ENCODE measurements at places on chromosomes 6 and 20.

GRCh38 chr6:16097382-16098171 lies 31.3 kb upstream of the MYLIP start:
- DNase-seq: no peak

- DNase-seq: no peak
Measured at GRCh38 chr6:151012321-151013294, 147.1 kb downstream of the MTHFD1L start.

DNA sequence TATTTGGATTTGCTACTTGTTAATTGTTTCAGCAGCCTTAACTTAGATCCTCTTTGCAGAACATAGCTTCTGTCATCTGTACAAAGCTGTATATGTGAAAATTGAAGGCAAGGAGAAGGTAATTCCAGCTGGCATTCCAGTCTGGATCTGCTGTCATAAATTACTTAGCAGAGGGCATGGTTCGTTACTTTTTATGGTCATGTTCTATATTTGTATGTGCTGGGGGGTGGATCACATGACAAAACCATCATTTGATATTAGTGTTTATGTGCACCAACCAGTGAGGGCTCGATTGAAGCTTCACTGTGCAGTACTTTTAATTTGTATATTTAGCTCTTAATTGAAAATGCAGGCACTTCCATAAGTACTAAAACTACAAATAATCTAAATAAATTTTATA lies 80.2 kb downstream of the CAP2 start:
- DNase-seq: no peak

- no peak for DNase-seq
Measured at GRCh38 chr6:51949526-51949925, 137.9 kb downstream of the PKHD1 start.

GRCh38 chr20:59438201-59438600 lies 137.8 kb downstream of the EDN3 start:
- DNase-seq: no peak

DNA sequence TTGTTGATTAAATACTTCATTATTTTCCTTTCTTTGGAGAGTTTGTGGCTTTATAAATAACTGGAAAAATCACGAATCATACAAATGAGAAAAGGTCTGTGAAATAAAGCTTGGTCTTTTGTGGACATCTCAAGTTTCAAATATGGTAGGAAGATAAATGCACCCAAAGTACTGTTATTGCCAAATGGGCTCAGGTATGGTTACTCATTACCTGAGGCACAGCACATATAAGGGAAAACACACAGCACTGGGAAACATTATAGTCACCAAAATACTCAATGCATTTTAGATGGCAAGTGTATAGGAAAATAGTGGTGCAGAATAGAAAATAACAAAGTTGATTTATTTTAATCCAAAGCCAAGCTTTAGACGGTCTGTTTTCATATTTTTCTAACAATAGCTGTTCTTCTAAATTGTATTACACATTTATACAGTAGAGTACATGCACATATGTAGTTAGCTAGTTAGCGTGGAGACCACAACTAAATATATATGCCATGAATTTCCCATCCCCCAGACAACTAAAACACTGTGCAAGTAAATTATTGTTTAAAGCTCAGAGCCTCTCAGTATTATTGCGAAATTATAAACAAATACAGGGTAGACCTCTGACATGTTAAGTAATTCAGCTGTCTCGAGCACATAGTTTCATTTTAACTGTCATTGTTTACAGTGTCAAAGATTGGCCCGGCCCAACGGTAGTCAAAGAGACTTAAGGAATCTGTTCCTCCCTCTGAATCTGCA lies 336.0 kb downstream of the SYNE1 start:
- no peak for DNase-seq

- DNase-seq: no peak
Measured at GRCh38 chr6:134035823-134036296, 16.6 kb downstream of the SLC2A12 start.

DNA sequence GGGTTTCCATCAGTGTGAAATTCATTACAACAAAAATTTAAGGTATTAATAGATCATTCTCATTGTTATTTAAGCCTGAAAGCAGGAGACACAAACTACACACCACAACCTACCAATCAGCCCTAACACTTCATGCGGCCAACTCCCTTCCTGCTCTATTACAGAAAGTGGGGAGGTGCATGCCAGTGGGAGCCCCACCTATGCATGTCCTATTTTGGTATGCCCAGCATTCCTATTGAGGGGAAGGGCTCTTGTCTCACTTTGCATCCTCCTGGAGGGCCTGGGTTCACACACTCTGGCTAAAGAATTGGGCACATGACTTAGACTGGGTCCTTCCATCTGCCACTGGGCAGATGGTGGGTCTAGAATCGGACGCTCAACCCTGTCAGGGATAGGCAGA lies 450.0 kb downstream of the PTPRT start:
- DNase-seq: no peak

- DNase-seq: no peak
Measured at GRCh38 chr6:17705428-17705777, 1.3 kb downstream of the NUP153 start.

DNA sequence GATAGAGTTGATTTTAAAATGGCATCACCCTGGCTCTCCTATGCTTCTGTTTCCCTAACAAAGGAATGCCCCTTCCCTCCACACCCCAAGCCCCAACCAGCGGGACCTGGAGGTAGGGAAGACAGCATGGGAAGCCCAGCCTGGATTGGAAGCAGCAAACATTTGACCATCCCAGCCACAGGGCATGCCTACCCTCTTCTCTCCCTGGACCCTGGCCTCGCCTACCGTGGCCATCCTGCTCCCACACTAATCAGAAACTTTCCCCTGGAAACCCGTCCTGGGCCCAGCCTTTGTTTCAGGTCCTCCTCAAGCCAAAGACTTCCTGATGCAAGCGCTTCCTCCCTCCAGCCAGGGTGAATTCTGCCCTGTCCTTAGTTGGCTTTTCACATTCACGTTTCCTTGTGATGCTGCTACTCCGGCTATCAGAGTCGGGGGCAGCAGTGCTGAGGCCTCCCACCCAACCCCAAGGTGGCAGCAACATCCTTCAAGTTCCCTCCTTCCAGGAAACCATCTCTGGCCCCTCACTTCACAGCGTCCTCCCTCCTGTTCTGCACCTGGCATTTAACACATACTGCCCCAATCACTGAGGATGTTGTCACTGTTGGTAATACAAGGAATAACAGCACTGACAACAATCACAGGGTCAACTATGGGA lies 18.2 kb upstream of the ANGPT4 start:
- DNase-seq: no peak

DNA sequence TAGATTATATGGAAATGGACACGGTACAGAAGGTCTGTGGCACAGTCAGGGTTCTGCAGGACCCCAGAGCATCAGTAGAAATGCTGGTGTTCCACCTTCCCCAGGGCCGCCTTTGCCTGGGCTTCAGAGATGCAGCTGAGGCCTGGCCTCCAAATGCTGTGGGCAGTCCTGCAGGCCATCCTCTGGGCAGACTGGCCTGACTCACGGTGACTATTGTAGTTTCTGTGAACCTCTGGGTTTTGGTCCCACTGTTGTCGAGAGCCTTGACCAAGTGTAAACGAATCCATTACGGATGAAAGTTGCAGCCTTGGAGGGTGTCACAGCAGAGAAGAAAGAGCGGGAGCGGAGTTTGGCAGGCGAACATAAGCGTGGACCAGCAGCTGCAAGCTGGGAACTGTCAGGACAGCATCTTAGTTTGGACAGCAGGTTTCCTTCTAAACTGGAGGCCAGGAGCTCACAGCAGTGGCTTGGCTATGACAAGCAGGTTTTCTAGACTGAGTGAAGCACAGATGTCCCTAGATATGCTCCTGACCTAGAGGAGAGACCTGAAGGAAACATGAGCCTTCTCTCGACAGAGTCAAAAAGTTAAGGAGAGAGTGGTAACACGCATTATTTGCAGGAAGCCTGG lies 46.2 kb upstream of the BCLAF1 start:
- no peak for DNase-seq

DNA sequence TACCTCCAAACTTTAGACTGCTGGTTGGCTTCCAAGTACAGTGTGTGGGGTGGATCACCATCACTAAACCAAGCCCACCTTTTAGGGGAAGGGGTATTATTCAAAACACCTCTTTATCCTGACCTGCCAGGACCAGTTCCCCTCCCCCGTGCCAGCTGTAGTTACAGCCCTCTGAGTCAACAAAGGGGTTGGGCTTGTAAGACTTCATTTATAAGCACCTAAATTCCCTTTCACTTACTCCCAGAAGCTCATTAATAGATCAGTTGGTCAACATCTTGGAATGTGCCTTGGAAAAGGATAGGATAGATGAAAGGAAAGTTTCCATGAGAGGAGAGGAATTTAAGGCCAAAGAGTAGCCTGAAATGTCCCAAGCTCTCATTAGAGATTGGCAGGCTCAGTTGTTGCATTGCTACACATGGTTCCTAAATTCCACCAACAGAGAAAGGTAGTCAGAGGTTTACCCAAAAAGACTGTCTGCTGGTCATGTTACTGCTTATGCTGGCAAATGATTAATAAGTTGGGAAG lies 59.2 kb downstream of the TNFAIP3 start:
- no peak for DNase-seq

DNA sequence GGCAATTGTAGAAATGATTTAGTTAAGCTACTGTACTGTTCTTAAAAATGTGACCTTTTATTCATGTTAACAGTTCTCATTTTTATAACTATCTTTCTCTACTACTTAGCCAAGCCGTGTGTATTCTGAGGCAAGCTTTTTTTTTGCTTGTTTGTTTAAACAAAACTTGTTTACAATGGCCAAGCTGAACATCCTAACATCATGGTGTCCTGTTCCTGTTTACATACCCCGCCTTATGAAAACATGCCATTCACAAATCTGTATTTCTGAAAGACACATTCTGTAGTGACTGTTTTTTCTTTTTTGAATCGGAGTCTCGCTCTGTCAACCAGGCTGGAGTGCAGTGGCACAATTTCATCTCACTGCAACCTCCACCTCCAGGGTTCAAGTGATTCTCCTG lies 140.9 kb downstream of the NCOA3 start:
- DNase-seq: no peak

DNA sequence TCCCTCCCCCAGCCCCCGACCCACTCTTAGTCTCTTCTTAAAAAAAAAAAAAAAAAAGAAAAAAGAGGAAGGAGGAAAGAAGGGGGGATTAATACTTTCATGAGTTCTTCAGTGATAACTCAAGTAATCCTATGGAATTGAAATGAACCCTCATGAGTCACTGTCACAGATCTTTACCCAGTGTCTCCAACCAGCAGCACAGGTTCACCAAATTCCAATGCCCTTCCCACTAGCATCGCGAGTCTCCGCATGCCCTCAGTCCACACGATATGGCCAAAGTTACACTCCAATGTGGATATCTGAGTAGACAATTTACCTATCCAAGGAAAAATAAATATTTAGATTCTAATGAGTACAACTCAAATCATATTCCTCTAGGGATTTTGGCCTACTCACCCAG lies 74.5 kb downstream of the MDN1 start:
- DNase-seq: no peak

- DNase-seq: no peak
Measured at GRCh38 chr6:116409756-116410155, 39.0 kb downstream of the DSE start.

DNA sequence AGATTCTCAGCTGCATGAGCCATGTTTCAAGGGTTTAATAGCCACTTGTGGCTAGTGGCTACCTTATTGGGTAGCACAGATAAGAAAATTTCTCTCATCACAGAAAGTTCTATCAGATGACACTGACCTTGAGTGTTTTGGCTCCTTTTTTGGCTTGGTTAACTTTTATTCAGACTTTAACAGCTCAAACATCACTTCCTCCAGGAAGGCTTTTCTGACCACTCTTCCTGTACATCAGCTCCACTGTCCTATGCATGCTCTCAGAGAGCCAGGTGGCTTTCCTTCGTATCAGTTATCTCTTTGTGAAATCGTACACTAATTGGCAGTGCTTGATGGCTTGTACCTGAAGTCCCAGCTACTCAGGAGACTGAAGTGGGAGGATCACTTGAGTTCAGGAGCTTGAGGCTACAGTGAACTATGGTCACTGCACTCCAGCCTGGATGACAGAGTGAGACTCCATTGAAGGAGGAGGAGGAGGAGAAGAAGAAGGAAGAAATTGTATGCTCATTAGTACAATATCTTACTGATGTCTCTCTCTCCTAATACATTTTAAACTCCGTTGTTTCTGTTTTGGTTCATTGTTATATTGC lies 10.7 kb downstream of the MAFB start:
- DNase-seq: no peak

DNA sequence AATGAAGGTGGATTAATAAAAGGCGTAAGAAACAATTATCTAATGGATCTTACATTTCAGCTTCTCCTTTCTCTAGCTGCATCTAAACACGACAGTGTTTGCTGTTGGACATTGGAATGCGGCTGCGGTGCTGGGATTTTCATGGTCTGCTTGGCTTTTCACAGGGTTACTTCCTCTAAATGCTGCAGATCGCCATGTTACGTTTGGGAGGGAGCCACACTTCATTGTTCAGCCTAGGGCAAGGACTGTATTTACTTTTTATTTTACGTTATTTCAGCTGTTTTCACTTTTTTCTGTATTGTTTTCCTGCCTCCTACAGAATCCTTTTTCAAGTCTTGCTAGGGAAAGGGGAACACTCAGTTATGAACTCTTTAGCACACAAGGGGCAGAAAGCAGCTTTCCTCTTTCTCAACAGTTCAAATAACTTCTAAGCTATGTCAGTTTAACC lies 97.9 kb upstream of the MTHFD1L start:
- DNase-seq: no peak

DNA sequence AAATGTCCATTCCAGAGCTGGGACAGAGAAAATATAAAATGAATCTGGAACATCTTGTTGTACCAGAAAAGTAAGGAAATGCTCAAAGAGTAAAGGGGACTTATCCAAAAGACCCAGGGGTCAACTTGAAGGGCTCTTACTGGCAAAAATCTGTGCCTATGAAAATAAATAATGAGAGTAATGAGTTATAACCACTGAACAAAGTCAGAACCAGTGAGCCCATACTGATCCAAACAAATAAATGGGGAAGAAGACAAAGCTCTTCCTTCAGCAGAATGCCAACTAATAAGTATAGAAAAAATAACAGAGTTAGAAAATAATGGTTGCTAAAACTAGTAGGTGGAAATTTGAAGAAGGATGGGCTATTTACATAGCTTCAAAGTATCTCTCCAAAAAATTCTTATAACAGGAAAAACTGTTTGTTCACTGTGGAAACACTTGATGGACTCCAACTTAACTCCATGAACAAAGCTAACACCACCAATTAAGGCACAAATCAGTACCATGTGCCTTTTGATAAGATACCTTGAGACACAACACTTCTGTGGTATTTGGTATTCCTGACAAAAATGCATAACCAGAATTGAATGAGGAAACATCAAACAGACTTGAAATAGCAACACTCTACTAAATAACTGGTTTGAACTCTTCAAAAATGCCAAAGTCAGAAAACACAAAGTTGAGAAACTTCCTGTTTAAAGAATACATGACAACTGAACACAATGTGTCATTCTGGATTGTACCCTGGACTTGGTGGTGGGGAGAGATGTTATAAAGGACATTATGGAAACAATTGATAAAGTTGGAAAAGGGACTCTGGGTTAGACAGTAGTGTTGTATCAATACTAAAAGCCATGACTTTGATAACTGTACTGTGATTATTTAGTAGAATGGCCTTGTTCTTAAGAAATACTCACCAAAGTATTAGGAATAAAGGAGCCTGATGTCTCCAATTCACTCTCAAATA lies 197.5 kb downstream of the ISM1 start:
- no peak for DNase-seq

- DNase-seq: no peak
Measured at GRCh38 chr20:62752671-62753501, 43.4 kb upstream of the MRGBP start.

GRCh38 chr6:150586850-150587359 lies 12.8 kb upstream of the PLEKHG1 start:
- no peak for DNase-seq

GRCh38 chr6:19804205-19805128 lies 32.7 kb upstream of the ID4 start:
- no peak for DNase-seq

Data from CD4-positive, alpha-beta T cell treated with Interleukin-2 at 100 ng/mL for 4 hours (primary cell).